Stimulated activated CD8-positive, alpha-beta memory T cell treated with anti-CD3 and anti-CD28 coated beads, Interleukin-4, amount 100 ng/mL, for 4 hours (primary cell): ENCODE measurements at places on chromosomes 11 and 22.

DNA sequence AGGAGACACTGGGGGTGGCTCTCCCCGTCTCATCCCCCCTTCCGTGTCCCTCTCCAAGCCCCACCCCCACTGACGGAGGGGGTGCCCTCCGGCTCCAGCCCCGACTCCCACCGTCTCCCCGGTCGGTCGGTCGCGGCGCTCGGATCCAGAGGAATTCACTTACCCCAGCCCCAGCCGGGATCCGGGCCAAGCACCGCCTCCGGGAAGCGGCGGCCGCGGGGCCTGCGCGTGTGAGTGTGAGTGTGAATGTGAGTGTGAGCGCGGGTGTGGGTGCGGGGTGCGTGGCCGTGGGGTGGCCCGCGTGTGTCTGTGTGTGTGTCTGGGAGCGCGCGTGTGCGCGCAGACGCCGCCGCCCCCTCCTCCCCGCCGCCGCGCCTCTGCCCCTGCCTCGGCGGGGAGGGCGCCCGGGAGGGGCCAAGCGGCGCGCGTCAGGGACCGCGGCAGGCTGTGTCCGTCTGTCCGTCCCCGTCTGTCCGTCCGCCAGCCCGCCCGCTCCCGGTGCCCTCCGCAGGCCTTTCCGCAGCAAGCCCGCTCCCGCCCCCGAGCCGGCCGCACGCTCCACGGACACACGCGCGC, at the start of gene ELFN2:
Gene ELFN2, minus strand, starts transcription at position 345 of the 576 bp plus-strand sequence. CDS start 51,945 bp downstream, outside the sequence.
- DNase-seq: no peak

GRCh38 chr11:68470304-68470811, 9.8 kb downstream of the PPP6R3 start:
- DNase-seq: no peak

GRCh38 chr22:30089655-30089974, 9.4 kb downstream of the HORMAD2 start:
- DNase-seq: no peak

GRCh38 chr11:103581760-103582159, 454.7 kb upstream of the DDI1 start:
- no peak for DNase-seq

- DNase-seq: no peak
Observed at GRCh38 chr11:84865791-84866535, 761.2 kb downstream of the DLG2 start.

- no peak for DNase-seq
Observed at GRCh38 chr11:118633319-118633690, 25.9 kb downstream of the PHLDB1 start.

GRCh38 chr22:42957544-42957943, 57.4 kb downstream of the PACSIN2 start:
- DNase-seq: no peak

GRCh38 chr11:72271980-72272379, 28.0 kb upstream of the PHOX2A start:
- DNase-seq: no peak

DNA sequence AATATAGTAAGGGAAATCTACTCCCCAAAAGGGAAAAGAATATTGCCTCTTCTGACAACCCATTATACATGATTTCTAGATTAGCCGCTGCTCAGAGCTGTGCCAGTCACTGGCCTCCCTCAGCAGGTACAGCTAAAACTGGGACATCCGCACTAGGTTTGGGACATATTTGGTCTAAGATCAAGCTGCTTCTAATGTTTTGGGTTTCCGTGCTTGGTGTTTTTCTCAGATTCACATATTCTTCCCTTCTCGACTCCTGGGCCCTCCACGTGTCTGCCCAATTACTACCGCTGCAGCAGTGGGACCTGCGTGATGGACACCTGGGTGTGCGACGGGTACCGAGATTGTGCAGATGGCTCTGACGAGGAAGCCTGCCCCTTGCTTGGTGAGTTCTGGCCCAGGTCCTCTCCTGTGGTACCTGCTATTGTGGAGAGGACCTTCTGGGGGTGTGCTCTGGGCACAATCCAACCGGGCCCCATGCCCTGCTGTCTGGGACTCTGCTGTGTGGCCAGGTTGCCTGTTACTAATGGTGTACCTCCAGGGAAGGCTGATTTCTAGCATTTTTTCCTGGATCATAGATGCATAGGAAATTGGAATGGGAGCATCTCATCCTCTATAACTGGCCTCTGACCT, 138.1 kb upstream of the SORL1-AS1 start:
- DNase-seq: no peak

- no peak for DNase-seq
Observed at GRCh38 chr11:128881221-128881620, 9.9 kb upstream of the KCNJ5 start.

DNA sequence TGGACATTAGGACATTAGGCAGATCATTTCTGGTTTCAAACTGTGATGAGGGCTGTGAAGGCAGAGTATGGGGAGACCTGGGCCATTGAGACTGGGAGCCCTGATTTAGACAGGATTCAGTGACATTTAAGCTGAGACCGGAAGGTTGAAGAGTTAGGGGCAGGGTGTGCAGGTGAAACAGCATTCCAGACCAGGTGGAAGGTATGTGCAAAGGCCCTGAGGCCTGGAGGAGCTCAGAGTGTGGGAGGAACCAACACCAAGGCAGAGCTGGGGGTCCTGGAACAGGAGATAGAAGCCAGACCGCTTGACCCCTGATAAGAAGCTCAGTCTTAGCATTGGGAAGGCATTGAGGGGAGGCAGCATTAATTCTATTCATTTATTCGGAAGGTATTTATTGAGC, 32.5 kb downstream of the ZC3H7B start:
- DNase-seq: no peak

- DNase-seq: no peak
Observed at GRCh38 chr11:66267039-66267378, 1.4 kb upstream of the RAB1B start.

DNA sequence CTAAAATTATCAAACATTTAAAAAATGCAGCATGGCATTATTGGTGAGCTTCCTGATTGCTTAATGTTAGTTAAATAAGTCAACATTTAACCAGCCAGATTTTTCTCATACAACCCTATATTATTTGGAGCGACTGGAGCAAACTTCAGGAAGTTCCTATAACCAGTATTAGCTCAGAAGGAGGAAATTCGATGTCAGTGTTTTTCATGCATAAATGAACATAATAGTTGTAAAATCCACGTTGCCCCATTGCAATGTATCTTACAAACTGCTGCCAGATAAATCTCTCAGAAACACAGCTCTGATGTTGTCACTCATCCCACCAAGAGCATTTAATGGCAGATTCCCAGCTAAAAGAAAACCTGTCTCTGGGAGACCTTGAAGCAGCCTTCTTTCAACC, 278.5 kb downstream of the CASP12 start:
- no peak for DNase-seq

GRCh38 chr11:73227571-73228211, 9.6 kb downstream of the P2RY2 start:
- no peak for DNase-seq

DNA sequence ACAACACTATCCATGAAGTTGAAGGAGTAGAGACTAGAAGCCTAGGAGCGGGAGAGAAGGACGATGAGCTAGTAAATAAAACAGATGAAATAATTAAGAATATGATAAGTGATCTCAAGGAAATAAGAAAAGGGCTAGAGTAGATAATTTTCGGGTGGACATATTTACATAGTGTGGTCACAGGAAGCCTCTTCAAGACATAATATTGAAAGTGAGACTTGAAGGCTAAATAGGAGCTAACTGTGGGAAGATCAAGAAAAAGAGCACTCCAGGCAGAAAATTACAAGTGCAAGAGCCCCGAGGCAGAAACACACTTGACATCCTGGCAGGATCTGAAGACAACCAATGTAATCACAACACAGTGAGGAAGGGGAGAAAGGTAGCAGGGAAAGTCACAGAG, 11.9 kb upstream of the PPFIBP2 start:
- no peak for DNase-seq

- DNase-seq: no peak
Observed at GRCh38 chr22:44049486-44050231, 25.6 kb downstream of the PARVB start.

- DNase-seq: no peak
Observed at GRCh38 chr11:62892077-62892922, 11.6 kb downstream of the SLC3A2 start.

DNA sequence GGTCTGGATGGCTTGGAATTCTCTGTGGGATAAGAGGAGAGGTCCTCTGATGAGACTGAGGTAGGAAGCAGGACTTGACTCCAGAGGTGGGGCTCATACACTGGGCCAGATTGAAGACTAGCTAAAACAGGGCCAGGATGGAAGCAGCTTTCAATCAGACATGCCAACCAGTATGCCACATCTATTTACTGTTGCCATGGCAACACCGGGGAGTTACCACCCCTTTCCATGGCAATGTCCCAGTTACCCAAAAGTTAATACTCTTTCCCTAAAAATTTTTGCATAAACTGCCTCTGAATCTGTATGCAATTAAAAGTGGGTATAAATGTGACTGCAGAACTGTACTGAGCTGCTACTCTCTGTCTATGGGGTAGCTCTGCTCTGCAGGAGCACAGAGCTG, 247.5 kb upstream of the ZBED5 start:
- DNase-seq: no peak
